Nephron progenitor cell (in vitro differentiated cells): ENCODE measurements at places on chromosomes 13 and 19.

- DNase-seq: peak; percentile 94
- peaks cover 47% of the 10 kb centered on the region for H3K4me1 ChIP-seq
- H3K4me3 ChIP-seq: peak overlapping the region; percentile 99
- H3K27ac ChIP-seq: peak overlapping the region; percentile 99
- H3K36me3 ChIP-seq: peaks cover 36% of the 10 kb centered on the region
- peaks cover 3% of the 10 kb centered on the region for H3K27me3 ChIP-seq
Measured at GRCh38 chr19:8001995-8002849, 3.2 kb downstream of the ELAVL1 start.

- H3K36me3 ChIP-seq: no peaks in the 10 kb centered on the region
- peak; percentile 83 for DNase-seq
- H3K4me1 ChIP-seq: no peaks in the 10 kb centered on the region
- H3K4me3 ChIP-seq: no peak overlapping the region
- H3K27ac ChIP-seq: no peak overlapping the region
Measured at GRCh38 chr19:53942001-53942786, 20.5 kb upstream of the CACNG8 start.

DNA sequence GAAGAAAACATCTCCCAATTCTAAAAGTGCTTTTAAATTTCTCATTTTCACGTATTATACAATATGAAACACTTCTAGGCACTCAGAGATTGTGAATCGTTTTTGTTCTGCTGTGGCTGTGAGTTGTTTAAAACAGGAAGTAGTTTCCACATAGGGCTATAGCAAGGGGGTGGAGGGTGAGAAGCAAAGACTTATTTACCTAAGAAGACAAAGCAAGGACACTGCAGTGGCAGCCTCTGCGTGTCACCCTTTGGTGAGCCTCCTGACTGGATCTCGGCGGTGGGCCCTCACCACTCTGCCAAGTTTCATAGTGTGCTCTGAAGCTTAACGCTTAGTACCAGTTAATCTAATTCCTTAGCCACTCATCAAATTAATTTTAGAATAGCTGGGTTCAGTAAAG lies 56.8 kb downstream of the TNFSF13B start:
- H3K4me3 ChIP-seq: no peak overlapping the region
- no peaks in the 10 kb centered on the region for H3K36me3 ChIP-seq
- H3K27ac ChIP-seq: no peak overlapping the region
- H3K27me3 ChIP-seq: peaks cover 5% of the 10 kb centered on the region

- H3K4me3 ChIP-seq: peak overlapping the region; percentile 62
- DNase-seq: no peak
- peaks cover 3% of the 10 kb centered on the region for H3K27me3 ChIP-seq
- peaks cover 9% of the 10 kb centered on the region for H3K36me3 ChIP-seq
- H3K27ac ChIP-seq: peak overlapping the region; percentile 51
- H3K4me1 ChIP-seq: peaks cover 72% of the 10 kb centered on the region
Measured at GRCh38 chr19:40801426-40802299, 2.7 kb downstream of the EGLN2 start.
